Spinal cord (tissue), 10 donors: ENCODE measurements at places on chromosomes 6 and 20.

GRCh38 chr6:6331393-6331792 lies 10.9 kb upstream of the F13A1 start:
- no peak for DNase-seq

- DNase-seq = no peak
These were observed 1.2 kb downstream of the ENTPD6 start for GRCh38 chr20:25196786-25197120.

DNA sequence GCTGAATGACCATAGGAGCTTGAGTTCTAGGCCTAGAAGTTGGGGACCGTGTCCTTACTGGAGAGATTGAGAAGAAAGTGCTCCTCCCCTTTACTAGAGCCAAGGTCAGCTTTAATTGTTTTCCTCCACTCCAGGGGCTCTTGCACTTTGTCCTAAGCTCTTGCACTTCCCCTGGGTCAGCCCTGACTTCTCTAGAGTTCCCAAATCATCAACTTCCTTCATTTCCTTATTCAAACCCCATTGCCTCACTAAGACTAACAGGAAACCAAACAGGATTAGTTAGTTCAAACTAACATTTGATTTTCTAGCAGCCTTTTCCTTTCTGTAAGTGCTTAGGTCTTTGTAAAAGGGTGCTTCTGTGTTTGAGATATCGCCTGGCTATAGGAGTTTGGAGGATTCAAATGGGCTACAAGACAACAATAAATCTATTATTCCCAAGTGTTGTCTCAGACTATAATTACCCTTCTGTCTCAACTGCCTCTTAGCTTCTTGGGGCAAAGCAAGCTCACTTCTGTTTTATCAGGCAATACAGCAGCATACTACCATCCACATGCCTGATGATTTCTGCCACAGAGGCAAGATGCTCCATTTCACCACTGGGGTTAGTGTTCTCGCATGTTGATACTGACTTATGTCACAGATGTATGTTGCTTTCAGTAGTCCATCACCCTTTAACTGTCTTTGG lies 12.8 kb upstream of the DTNBP1 start:
- no peak for DNase-seq

GRCh38 chr6:36695414-36695813 lies 2.2 kb upstream of the RAB44 start:
- no peak for DNase-seq

GRCh38 chr20:24493661-24494459 lies 24.4 kb downstream of the SYNDIG1 start:
- no peak for DNase-seq
